NCI-H1436 treated with DMSO at 0.1 percent for 48 hours (cell line): ENCODE measurements at places on chromosomes 2 and 18.

GRCh38 chr2:183723278-183723677 is 599.0 kb downstream of the NUP35 start:
- DNase-seq = no peak

DNA sequence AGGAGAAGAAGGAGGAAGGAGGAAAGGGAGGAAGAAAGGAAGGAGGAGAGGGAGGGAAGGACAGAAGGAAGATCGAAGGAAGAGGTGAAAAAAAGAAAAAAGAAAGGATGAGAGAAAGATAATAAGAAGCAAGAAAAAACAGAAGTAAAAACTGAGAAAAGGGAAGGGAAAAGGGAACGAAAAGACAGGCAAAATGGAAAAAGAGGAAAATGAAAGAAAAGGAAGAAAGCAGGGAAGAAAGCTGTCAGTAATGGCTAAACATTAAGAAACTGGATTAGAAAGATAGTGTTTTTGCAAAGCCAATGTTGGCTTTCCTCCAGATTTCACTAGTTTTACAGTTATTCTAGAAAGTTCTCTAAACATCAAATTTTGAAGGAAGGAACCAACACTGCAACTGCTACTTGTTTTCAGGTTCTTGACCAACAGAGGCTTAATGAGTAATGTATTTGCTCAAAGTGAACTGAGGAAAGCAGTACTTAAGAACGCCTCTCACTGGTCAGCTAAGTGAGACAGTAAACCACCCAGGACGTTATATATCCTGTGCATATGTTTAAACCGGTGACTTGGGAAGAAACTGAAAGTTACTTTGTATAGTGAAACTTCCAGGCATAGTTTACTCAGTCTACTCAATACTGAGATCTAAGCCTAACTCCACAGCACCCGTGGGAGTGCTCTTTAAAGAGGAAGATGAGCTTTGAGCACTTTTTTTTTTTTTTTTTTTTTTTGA is 286.2 kb upstream of the TRIB2 start:
- DNase-seq = no peak

- DNase-seq = no peak
Observed at GRCh38 chr2:16553226-16553625, 112.4 kb downstream of the CYRIA start.

DNA sequence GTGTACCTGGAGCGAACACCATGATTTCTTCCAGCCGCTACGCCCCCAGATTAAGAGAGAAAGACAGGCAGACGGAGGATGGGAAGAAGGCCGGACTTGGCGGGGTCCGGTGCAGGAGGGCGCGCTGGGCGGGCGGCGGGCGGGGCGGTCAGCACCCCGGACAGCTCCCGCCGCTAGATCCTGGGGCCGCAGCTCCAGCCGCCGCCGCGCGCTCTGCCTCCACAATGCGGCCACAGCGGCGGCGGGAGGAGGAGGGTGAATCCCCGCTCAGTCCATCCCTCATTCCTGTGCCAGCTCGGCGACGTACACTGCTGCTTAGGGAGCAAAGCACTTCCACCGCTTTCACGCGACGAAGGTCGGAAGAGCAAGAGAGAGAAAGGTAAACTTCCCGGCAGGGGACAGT is at the start of gene AKAIN1:
Gene AKAIN1, minus strand, starts transcription at position 226 of the 403 bp plus-strand sequence. Its CDS starts 204 bp downstream, at position 22.
- DNase-seq = no peak

GRCh38 chr2:105431367-105432043 is 32.7 kb upstream of the FHL2 start:
- no peak for DNase-seq
